ENCODE measurements at places on chromosomes 5 and 9. TPM values are rescaled to one million over a fixed set of nuclear protein-coding genes. Genes with fewer than 3 reads are reported as not detected.

The CDX1 gene
- not detected for total RNA-seq

The CAMK2A gene
- 0.22 TPM for total RNA-seq

The LTC4S gene
- total RNA-seq, result 4.2 TPM

The DTWD2 gene
- total RNA-seq, result 2.3 TPM

The TMEM252 gene
- not detected for total RNA-seq

The NUP155 gene
- 21.6 TPM for total RNA-seq

DNA sequence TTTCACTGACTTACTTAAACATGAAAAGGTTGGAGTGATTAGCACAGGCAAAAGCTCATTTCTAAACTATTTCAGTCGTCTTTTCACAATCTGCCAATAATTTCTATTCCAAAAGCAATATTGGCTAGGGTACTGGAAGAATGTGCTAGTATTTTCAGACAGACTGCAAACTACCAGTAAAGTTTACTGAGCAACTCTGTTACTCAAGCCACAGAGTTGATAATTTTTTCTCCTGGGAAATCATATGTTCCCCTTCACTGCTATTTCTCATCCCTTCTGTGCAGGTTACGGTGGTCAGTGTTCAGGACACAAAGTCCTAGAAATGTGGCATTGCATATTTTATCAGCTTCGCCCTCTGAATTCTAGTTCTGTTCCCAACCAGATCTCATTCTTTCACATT, 343.3 kb upstream of the TNC start:
- no peak overlapping the region for H3K27ac ChIP-seq
- DNase-seq, result no peak
- H3K36me3 ChIP-seq, result no peaks in the 10 kb centered on the region

GRCh38 chr9:134366223-134367031, 40.2 kb downstream of the RXRA start:
- H3K27ac ChIP-seq, result no peak overlapping the region
- no peak overlapping the region for H3K4me3 ChIP-seq
- H3K36me3 ChIP-seq, result no peaks in the 10 kb centered on the region
- peaks cover 18% of the 10 kb centered on the region for H3K4me1 ChIP-seq
- DNase-seq, result no peak
- H3K27me3 ChIP-seq, result no peaks in the 10 kb centered on the region

DNA sequence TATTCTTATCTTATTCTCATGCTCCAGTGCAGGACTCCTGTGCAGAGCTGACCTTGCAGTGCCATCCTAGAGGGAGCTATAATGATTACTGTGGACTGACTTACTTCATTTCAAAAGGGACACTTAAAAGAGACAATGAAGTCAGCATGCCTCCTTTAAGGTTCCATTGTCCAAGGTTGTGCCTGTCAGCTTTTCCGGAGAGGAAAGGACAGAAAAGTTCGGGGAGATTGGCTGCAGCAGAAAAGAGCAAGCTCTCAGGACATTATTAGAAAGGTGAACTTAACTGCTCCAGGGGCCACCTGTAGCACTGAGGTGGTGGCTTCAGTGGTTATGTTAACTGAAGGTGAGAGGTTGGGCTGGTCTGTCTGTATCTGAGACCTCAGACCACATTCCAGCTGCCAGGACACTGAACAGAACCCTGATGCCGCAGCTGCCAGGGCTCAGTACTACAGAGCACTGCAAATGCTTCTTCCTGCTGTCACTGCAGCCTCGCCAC, 112.9 kb downstream of the ST8SIA4 start:
- no peaks in the 10 kb centered on the region for H3K36me3 ChIP-seq
- no peak overlapping the region for H3K27ac ChIP-seq
- H3K27me3 ChIP-seq, result no peaks in the 10 kb centered on the region
- H3K4me3 ChIP-seq, result no peak overlapping the region

DNA sequence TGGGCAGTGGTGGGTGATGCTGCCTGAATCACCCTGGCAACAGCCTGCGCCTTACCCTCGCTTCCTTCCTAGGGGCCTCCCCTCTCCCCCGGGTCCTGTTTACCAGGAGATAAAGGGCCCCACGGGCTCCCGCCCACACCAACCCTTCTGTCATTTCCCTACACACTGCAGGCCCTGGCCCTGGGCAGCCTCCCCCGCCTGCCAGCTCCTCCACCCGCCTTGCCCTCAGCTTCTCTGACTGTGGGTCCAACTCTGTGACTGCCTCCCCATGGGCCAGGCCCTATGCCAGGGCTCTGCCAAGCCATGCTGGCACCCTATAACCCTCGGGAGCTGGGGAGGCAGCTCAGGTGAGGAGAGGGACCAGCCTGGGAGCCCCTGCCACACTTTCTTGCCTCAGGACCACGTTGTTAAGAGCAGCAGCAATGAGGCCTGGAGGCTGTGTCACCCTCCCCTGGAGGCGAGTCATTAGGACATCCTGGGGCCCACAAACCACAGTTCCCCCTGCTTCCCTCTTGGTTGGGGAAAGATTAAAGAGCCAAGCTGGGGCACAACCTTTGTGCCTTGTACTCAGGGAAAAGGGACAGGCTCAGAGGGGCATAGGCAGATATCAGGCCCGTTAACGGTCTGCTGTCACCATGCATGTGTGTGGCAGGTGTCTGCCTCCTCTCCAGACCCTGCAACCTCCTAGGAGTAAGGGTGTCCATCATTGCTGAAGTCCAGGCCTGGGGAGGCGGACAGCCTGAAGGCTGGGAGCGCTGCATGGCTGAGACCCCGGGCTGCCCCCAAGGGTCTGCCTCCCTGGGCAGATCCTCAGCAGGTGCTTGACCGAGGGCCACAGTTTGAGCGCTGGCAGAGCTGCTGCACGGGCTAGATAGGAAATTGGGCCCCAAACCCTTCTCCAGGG, 2.8 kb downstream of the MGAT4B start:
- H3K4me3 ChIP-seq, result no peak overlapping the region
- peak; percentile 48 for DNase-seq
- H3K4me1 ChIP-seq, result peaks cover 57% of the 10 kb centered on the region
- H3K27me3 ChIP-seq, result no peaks in the 10 kb centered on the region
- H3K27ac ChIP-seq, result peak overlapping the region; percentile 41

DNA sequence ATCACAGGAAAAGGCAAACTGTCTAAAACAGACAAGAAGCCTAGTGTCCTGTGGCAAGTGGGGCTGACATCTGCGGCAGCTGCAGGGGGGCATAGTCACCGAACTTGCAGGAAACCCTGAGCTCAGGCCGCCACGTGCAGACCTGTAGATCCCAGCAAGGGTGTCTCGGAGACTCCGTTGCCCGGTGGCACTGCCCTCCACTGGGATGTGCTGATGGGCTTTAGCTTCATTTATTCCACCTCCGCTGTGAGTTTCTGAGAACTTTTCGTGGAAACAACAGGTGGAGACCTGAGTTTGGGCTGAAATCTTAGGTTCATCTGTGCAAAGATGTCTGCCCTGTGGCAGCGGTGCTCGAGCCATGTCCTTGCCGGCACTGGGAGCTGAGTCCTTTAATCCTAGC, 22.1 kb downstream of the CEP72 start:
- DNase-seq, result no peak
- H3K4me1 ChIP-seq, result no peaks in the 10 kb centered on the region
- H3K4me3 ChIP-seq, result no peak overlapping the region

GRCh38 chr5:169554251-169554650, 29.3 kb upstream of the SPDL1 start:
- no peak for DNase-seq
- no peak overlapping the region for H3K27ac ChIP-seq
- H3K4me1 ChIP-seq, result no peaks in the 10 kb centered on the region
- H3K4me3 ChIP-seq, result no peak overlapping the region

- H3K27me3 ChIP-seq, result no peaks in the 10 kb centered on the region
- peaks cover 69% of the 10 kb centered on the region for H3K36me3 ChIP-seq
- no peak for DNase-seq
Measured at GRCh38 chr9:121350993-121351561, 19.0 kb downstream of the STOM start.

DNA sequence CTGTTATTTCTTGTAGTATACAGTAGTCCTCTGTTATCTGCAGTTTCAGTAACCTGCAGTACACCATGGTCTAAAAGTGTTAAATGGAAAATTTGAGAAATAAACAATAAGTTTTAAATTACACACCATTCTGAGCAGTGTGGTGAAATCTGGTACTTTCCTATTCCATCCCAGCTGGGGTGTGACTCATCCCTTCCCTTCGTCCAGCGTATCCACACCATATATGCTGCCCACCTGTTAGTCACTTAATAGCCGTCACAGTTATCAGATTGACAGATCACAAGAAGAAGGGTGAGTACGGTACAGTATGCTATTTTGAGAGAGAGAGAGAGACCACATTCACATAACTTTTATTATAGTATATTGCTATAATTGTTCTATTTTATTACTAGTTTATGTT, 28.9 kb downstream of the FAM151B start:
- no peaks in the 10 kb centered on the region for H3K27me3 ChIP-seq
- no peak overlapping the region for H3K4me3 ChIP-seq
- H3K36me3 ChIP-seq, result no peaks in the 10 kb centered on the region
- H3K27ac ChIP-seq, result no peak overlapping the region
- no peaks in the 10 kb centered on the region for H3K4me1 ChIP-seq

DNA sequence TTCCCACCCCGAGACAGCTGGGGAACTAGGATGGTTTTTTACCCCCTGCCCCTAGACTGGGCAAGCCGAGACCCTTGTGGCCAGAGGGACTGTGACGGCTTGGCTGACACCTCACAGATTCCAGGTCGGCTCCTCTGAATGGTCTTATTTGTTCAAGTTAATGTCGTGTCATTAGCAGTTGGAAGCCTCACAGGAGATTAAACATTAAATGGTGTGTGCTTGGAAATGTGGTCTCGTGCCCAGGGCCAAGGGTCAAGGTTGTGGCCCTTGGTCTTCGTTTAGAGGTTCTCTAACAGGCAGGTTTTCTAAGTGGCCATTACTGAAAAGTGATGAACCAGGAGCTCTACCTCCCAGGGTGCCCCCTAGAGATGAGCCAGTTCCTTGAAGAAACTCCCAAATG, 61.2 kb upstream of the RXRA start:
- no peaks in the 10 kb centered on the region for H3K36me3 ChIP-seq
- peaks cover 3% of the 10 kb centered on the region for H3K4me1 ChIP-seq
- no peak for DNase-seq
- H3K27me3 ChIP-seq, result peaks cover 15% of the 10 kb centered on the region
- H3K27ac ChIP-seq, result no peak overlapping the region

- H3K27me3 ChIP-seq, result no peaks in the 10 kb centered on the region
- H3K4me3 ChIP-seq, result no peak overlapping the region
- DNase-seq, result no peak
Measured at GRCh38 chr5:134492568-134492967, 32.9 kb upstream of the JADE2 start.

GRCh38 chr5:38888041-38888440, 42.2 kb downstream of the OSMR start:
- no peak for DNase-seq
- H3K4me3 ChIP-seq, result no peak overlapping the region
- H3K36me3 ChIP-seq, result no peaks in the 10 kb centered on the region

GRCh38 chr9:34612788-34613390, 992 bp upstream of the RPP25L start:
- no peak overlapping the region for H3K27ac ChIP-seq
- DNase-seq, result peak; percentile 76
- H3K4me3 ChIP-seq, result peak overlapping the region; percentile 95
- H3K36me3 ChIP-seq, result peaks cover 35% of the 10 kb centered on the region
- no peaks in the 10 kb centered on the region for H3K27me3 ChIP-seq
- peaks cover 28% of the 10 kb centered on the region for H3K4me1 ChIP-seq

DNA sequence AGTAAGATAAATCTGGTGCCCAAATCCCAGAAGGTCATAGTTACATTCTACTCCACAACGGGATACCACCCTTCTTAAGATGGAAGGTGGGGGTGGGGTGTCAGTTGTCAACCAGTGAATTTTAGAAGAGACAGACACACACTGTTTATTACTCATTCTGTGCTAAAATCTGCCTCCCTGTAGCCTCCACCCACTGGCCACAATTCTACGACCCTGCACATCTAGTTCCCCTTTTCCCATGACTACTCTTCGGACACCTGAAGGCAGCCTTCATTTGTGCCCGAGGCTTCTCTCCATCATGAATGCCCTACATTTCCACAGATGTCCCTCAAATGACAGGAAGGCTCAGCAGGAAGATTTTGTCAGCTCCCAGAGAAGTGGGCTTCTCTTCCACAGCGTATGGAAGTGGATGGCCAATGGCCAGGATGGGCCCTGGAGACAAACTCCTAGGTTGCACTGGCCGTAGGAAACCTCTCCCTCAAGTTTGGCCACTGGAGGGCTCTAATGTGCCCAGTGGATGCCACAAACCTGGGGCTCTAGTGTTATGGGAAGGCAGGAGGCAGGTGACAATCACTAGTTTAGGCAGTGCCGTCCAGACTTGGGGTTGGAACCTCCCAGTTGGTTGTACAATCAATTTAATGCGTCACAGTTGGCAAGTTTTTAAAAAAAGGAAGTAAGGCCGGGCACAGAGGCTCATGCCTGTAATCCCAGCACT, 46.6 kb downstream of the PTPN3 start:
- no peak overlapping the region for H3K4me3 ChIP-seq
- H3K27me3 ChIP-seq, result peaks cover 5% of the 10 kb centered on the region
- H3K36me3 ChIP-seq, result no peaks in the 10 kb centered on the region

- H3K27ac ChIP-seq, result no peak overlapping the region
- H3K27me3 ChIP-seq, result no peaks in the 10 kb centered on the region
- H3K4me1 ChIP-seq, result no peaks in the 10 kb centered on the region
- no peak for DNase-seq
- H3K4me3 ChIP-seq, result no peak overlapping the region
Measured at GRCh38 chr5:87053146-87053545, 214.5 kb upstream of the RASA1 start.

- DNase-seq, result peak; percentile 33
- H3K36me3 ChIP-seq, result no peaks in the 10 kb centered on the region
- H3K4me3 ChIP-seq, result no peak overlapping the region
- H3K27me3 ChIP-seq, result no peaks in the 10 kb centered on the region
- no peak overlapping the region for H3K27ac ChIP-seq
Measured at GRCh38 chr5:59390074-59390659, 503.4 kb downstream of the PDE4D start.

GRCh38 chr5:8839361-8840055, 706.4 kb downstream of the SEMA5A start:
- H3K27ac ChIP-seq, result no peak overlapping the region
- no peak overlapping the region for H3K4me3 ChIP-seq
- no peak for DNase-seq
- no peaks in the 10 kb centered on the region for H3K27me3 ChIP-seq
- no peaks in the 10 kb centered on the region for H3K36me3 ChIP-seq

GRCh38 chr5:103679873-103680272, 117.3 kb upstream of the NUDT12 start:
- H3K36me3 ChIP-seq, result no peaks in the 10 kb centered on the region
- H3K27me3 ChIP-seq, result no peaks in the 10 kb centered on the region
- DNase-seq, result no peak
- H3K27ac ChIP-seq, result no peak overlapping the region
- H3K4me3 ChIP-seq, result no peak overlapping the region
- H3K4me1 ChIP-seq, result no peaks in the 10 kb centered on the region
